ENCODE measurements at places on chromosomes 2 and 18.

DNA sequence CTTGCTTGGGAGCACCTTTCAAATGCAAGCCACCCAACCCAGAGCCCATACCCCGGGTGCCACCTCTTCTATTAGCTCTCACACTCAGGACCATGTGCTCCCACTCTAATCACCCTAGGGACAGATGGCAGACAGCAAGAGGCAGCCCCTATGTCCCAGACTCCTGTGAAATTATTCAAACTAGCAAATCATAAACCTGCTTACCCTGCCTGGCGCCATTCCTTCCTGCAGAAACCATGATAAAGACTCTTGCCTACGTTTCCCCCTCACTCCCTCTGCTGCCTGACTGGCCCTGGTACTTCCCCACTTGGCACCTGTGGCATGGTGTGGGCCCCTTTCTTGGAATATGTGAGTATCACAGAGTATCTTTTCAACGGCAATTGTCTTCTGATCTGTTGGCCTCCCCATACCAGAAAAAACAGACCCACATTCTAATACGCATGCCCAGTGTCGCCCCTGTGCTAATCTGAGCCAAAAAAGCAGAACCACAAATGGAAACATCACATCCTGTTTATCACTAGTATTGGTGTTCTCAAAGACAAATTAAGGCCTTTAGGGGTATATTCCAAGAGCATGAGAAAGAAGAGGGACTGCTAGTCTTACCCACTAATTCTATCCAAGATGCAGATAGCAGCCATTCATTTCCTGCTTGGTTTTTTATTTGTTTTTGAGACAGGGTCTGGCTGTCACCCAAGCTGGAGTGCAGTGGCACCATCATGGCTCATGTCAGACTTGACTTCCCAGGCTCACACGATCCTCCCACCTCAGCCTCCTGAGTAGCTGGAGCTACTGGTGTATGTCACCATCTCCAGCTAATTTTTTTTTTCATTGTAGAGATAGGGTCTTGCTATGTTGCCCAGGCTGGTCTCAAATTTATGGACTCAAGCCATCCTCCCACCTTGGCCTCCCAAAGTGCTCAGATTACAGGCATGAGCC lies 44.1 kb upstream of the TTC39C start:
- no peak for DNase-seq

DNA sequence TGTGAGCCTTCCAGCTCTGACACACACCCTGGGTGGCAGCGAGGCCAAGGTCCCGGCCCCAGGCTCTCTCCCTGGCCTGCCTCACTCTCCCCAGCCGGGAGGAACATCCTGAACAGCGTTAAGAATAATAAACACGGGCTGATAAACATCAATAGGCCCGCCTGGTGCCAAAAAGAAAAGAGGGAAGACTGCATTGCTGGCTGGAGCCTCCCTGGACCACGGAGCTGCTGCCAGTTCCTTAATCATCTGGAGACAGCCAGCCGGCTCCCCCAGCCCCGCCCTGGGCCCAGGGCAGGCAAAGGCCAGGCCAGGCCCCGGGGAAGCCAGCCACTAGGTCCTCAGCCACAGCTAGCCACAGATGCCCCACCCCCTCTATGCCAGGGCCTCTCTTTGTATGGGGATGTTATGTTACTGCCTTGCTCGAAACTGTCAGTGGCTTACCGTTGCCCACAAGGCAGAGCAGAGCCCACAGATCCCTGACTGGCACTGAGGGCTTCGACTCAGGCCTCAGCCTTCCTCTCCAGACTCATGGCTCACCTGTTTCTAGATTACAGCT lies 293.7 kb downstream of the DYSF start:
- no peak for DNase-seq

- DNase-seq, result no peak
Observed at GRCh38 chr18:11785444-11786055, 65.7 kb upstream of the CHMP1B start.

DNA sequence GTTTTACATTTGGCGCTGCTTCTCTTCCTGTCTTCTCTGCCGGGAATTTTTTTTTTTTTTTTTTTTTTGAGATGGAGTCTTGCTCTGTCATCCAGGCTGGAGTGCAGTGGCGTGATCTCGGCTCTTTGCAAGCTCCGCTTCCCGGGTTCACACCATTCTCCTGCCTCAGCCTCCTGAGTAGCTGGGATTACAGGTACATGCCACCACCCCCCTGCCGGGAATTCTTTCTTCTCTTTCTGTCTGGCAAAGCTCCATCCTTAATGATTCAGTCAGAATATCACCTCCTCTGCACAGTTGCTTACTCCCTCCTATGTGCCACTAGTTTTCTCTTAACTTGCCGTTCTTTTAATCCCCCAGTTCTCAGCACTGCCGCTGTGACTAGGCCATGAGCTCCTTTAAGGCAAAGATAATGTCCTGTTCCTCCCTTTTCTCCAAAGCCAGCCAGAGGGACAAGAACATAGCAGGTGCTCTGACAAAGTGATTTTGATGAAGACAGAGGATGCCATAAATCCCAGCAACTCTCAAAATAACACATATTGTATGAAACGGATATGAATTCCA lies 112.1 kb upstream of the LRATD1 start:
- no peak for DNase-seq

GRCh38 chr2:3349211-3349693 lies 28.4 kb downstream of the EIPR1 start:
- no peak for DNase-seq

- DNase-seq, result no peak
Observed at GRCh38 chr2:274503-274902, 9.8 kb downstream of the ACP1 start.

DNA sequence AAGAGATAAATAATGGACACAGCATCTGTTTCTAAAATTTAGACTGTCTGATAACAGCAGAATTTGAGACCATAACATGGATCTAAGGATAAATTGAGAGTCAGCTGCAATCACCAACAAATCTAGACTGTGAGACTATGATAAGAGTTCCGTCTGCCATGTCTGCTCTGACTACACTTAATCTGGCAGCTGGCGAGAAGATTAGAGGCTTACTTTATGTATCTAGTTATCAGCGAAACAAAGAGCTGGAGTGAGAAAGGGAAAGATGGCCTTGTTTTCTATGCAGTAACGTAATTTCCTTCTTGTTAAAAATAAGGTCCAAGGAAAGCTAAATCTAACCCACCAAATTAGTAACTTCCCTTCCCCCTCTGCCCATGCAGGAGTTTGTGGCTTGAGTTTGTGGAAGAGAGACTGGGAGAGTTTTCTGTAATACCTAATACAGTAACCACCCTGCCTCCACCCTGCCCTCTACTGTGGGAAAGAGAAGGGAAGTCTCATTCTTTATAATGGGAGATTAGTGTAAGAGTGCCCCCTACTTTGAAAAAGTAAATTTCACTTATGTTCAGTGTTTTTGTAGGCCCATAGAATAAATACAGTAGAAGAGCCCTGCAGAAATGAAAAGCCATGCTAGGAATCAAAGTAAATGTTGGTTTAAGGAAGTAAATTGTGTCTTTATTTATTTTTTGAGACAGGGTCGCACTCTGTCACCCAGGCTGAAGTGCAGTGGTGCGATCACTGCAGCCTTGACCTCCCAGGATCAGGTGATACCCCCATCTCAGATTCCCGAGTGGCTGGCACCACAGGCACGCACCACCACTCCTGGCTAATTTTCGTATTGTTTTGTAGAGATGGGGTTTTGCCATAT lies 27.5 kb downstream of the EML4 start:
- peak; percentile 63 for DNase-seq

DNA sequence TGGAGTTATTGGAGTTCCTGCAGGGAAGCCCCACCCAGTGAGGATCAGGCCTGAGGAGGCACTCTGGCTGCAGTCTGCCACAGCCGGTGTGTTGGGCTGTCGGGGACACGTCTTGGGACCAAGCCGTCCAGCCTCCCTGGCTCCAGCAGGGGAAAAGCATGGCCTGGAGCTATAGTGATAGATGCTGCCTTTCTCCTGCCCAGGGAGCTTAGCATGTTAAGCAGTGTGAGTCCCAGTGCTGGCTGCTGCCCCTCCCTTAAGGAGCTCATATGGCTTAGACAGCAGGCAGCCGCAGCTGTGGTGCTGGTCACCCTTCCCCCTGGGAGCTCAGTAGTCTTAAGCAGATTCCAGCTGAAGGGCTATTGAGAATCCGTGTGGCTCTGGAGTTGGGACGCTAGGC lies 78.9 kb downstream of the CERS6 start:
- DNase-seq, result no peak

GRCh38 chr2:211494536-211494935 lies 938.1 kb downstream of the CPS1 start:
- DNase-seq, result no peak

DNA sequence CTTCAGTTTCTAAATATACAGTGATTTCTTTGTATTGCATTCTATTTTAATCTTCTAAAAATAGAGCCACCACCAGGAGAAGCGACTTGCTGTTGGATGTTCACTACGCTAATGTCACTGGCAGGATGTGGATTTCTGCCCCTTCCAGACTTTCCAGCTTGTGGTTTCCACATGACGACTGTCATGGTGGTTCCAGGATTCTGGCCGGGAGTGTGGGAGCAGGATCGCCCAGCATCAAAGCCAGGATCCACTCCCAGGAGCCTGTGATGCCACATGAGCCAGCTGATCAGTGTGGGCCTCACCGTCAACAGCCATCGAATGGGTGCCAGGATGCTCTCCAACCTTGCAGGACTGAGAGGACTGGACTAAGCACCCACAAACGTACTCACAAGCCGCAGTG lies 148.8 kb downstream of the HDAC4 start:
- no peak for DNase-seq

GRCh38 chr2:239167766-239168444 lies 232.9 kb downstream of the HDAC4 start:
- no peak for DNase-seq

- DNase-seq, result no peak
Observed at GRCh38 chr2:225340923-225341322, 58.6 kb upstream of the NYAP2 start.

DNA sequence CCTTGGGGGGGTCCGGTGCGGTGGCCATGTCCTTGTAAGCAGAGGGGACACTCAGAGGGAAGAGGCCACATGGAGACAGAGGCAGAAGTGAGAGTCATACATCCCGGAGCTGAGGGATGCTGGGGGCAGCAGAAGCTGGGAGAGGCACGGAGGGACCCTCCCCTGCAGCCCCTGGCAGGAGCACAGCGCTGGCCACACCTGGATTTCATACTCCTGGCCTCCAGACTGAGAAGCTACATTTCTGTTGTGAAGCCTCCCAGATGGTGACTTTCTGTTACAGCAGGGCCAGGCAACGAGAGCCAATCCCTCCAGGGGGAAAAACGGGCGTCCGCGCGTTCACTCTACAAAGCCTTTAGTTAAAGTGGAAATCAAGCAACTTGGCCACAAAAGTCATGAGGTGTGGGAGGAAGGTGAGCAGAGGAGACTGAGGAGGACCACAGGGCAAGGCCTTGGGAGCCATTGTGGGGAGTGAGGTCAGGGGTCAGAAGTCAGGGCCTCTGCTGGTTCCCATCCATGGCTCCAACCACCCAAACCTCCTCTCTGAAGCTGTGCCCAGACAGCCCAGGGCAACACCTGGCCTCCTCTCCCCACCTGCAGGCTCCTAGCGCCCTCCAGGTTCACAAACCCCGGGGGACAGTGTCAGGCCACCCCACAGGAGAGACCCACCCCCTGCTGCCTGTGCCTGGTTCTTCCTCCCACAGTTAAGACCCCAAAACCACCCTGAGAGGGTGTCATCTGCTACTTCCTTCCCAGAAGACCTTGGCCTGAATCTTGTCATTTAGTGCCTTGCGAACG lies 4.5 kb upstream of the MBP start:
- no peak for DNase-seq

- no peak for DNase-seq
Observed at GRCh38 chr2:10406491-10407188, 41.5 kb downstream of the ODC1 start.

DNA sequence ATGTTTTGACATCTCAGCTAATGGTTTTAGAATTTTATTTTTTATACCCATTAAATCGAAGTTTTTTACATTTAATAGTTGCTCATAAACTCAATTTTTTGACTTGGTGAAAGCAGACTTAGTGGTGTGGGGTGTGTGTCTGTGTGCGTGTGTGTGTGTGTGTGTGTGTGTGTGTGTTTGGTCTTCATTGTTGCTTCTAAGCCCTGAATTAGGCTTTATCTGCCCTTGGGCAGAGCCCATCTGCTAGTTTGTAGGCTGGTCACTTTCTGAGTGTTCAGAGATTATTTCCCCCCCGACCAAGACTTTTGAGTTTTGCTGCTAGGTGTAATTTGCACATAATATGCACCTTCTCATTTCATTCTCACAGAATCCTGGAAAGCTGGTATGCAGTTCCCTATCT lies 14.3 kb downstream of the PAX3 start:
- no peak for DNase-seq

- no peak for DNase-seq
Observed at GRCh38 chr2:47373747-47374146, 29.2 kb upstream of the MSH2 start.

GRCh38 chr2:42900289-42900891 lies 108.0 kb upstream of the HAAO start:
- DNase-seq, result no peak

GRCh38 chr2:189465478-189465877 lies 24.2 kb downstream of the WDR75 start:
- no peak for DNase-seq

- DNase-seq, result no peak
Observed at GRCh38 chr2:236083934-236084333, 84.3 kb downstream of the GBX2 start.

DNA sequence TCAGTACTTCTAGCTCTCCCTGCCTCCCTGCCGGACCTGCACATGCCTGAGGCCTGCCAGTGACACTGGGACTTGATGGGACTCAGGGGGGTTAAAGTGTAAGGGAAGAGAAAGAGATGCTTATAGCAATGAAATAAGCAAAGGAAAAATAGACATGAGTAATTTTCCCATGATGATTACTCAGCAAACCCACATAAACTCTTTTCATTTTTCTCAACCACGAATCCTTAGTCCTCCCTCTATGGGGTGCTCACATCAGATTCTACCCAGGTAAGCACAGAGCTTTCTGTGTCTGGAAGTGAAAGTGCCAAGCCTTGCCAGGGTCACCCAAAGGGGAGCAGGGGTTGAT lies 44.8 kb upstream of the ANKRD62 start:
- DNase-seq, result peak; percentile 77

- DNase-seq, result peak; percentile 68
Observed at GRCh38 chr18:49016648-49017539, 66.1 kb upstream of the SMAD7 start.

DNA sequence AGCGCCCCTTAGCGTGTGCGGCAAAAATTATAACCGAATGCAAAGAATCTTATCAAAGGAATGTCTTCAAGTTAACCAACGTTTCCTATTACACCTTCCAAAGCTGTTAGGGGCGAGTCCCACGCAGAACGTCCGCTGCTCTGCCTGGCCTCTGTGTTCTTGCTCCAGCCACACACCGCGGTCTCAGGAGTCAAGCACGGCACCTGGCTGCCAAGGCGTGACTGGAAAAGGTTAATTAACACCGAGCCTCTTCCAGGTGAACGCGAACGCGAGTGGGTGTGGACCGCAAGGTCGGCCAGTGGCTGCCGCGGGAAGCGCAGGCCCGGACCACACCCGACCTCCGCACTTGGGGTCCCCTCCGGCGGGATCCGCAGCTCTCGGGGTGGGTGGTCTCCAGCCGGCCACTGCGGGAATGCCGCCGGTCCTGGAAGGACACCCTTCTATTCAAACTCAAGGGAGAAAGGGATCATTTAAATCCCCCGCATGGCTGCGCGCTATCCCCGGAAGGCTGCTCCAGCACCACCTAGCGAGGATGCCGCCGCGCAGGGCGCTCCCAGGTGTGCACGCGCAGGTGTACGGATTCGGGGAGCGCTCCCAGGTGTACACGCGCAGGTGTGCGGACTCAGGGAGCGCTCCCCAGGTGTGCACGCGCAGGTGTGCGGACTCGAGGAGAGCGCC lies 830 bp downstream of the CYB5A start:
- DNase-seq, result no peak

Data from HCEC 1CT (cell line).